ENCODE measurements at places on chromosomes 6 and 20. TPM values are rescaled to one million over a fixed set of nuclear protein-coding genes. Genes with fewer than 3 reads are reported as not detected.

GRCh38 chr20:21031666-21032065 lies 74.5 kb downstream of the LINC00237 start:
- no peak for DNase-seq

DNA sequence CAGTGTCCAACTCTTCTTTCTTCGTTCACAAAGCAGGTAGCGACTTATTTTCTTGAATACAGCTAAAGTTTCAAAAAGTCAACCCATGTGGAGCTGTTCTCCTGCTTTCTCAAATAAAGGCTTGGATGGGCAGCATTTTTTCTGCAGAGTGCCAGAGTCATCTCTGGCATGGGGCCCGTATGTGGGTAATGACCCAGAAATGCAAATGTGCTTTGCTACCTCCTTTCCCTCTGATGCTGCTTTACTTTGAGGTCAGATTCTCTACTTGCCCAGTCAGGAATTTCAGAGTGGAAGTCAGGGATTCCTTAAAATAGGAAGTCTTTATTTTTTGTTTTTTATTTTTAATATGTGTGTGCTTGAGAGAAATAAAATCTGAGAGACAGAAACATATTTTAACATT lies 4.9 kb downstream of the NKAIN2 start:
- no peak for DNase-seq

GRCh38 chr6:11912420-11912819 lies 99.7 kb upstream of the HIVEP1 start:
- no peak for DNase-seq

DNA sequence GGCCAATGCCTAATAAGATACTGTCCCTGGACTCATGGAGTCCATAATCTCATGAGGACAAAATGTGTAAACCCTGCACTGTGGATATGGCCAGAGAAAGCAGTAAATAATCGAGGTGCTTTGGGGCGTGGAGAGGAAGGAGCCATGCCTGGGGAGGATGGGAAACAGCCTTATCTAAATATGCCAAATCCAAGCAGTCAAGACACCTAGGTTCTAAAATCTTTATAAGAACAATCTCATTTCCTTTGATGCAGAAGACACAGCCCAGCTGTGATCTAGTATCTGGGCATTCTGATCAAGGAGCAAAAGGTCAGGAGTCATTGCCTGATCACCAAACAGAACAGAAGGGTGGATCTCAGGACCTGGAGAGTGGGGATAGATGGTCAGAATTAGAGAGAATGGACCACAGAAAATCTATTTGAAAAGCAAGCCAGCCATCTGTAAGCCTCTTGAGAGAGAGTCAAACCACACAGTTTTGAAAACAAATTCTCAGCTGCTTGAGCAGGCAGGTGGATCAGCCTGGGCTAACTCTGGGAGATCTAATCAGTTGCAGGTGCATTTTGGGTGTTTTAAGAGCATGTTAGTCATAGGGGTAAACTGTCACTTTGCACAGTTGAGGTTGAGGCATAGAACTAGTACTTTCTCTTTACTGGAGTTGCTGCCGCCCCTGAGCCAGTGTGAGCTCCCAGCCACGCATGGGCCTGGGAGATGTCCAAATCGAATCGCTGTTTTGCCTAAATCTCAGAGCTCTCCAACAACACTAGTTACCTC lies 130.8 kb upstream of the TNFAIP3 start:
- DNase-seq = no peak

DNA sequence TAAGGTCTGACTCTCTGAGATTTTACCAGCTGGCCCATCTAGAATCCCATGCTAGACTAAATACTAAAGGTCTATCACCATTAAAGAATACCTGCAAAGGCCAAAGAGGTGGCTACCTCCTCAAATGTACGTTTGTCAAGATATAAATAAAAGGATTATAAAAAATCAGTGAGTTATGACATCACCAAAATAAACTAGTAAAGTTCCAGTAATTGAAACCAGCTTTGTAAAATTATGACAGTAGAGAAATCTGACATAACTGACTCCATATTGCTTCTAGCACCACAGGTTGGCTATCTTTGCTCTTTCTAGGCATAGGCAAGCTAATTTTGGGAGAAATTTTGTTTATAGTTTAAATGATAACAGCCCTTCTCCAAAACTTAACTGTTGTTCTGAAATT lies 536.3 kb downstream of the TFAP2A start:
- no peak for DNase-seq

DNA sequence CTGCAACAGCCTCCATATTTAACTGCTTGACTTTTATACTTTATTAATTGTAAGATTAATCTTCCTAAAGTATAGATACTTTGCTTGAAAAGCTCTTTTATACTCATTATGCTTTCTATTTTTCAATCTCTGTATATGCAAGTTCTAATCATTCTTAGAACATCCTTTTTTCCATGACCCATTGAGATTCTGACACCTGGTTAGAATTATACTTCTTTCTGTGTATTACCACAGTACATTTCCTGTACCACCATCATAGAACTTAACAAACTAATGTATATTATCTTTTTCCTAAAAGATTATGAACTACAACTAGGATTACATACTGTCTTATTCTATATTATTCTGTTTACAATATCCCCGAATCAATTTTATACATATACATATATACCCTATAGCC lies 13.5 kb downstream of the SERINC1 start:
- no peak for DNase-seq

- no peak for DNase-seq
Observed at GRCh38 chr20:63071541-63072181, 64.9 kb upstream of the BHLHE23 start.

DNA sequence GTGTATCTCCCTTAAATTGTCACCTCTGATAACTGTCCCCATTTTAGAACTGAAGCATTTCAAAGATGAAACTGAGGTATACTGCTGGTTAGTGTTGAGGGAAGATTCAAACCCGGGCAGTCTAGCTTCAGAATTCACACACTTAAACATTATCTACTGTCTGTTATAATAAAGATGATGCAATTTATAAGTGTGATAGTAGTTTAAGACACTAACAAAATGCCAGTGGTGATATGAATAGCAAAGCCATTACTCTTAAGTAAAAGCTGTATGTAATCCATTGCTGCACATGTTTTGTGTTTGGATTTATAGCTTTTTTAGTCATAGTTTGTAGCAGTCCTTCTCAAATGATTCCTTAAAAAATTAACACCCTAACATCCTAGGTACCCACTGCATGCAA lies 19.8 kb downstream of the USP45 start:
- DNase-seq = no peak

DNA sequence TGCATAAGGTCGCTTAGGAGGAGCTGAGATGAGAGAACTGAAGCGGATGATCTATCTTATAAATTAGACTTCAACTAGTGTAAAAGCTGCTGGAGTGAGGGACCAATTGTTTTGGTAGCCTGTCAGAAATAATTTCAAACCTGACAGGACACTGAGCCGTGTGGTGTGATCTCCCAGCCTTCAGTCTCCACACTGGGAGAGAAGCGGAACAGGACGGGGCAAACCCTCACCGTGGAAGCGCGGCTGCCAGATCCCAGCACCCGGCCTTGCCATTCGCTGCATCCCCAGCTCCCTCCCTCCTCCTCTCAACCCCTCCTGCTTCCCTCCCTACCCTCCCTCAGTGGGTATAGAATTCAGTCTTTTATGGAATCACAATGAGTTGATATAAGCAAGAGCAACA lies 900.1 kb upstream of the SLC35B3 start:
- no peak for DNase-seq

GRCh38 chr20:57897156-57897874 lies 187.5 kb upstream of the PMEPA1 start:
- DNase-seq = no peak

- DNase-seq = no peak
Observed at GRCh38 chr6:118963003-118963402, 28.0 kb upstream of the MCM9 start.

- no peak for DNase-seq
Observed at GRCh38 chr20:56171087-56172012, 77.2 kb upstream of the MC3R start.

GRCh38 chr20:8744228-8744844 lies 324.6 kb upstream of the PLCB4 start:
- DNase-seq = no peak

RBPJL gene
- polyA plus RNA-seq = not detected

MUCL3 gene
- not detected for polyA plus RNA-seq

COL11A2 gene
- 49.7 TPM for polyA plus RNA-seq

PKIB gene
- polyA plus RNA-seq = 0.44 TPM

DPM1 gene
- 39.1 TPM for polyA plus RNA-seq

LY6G6D gene
- not detected for polyA plus RNA-seq

C20orf141 gene
- polyA plus RNA-seq = not detected

TRIM10 gene
- 0.86 TPM for polyA plus RNA-seq

SULF2 gene
- 38.2 TPM for polyA plus RNA-seq
